ENCODE measurements at places on chromosomes 6 and 20.

GRCh38 chr6:110512991-110513390, 36.6 kb upstream of the SLC22A16 start:
- DNase-seq = no peak

DNA sequence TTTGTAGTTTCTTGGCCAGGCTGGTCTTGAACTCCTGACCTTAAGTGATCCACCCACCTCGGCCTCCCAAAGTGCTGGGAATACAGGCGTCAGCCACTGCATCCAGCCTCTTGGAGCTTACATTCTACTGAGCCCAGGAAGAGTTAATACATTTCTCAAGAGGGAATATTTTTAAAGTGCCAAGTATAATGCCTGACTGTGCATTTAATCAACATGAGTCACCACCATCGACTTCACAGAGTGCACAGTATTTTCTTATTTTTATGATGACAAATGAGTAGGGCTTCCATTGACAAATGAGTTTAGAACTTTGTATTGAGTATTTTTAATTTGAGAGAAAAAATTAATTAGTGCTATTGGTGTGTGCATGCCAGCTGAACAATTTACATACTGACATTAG, 72.2 kb downstream of the SASH1 start:
- peak; percentile 63 for DNase-seq

GRCh38 chr6:112274774-112275173, 20.4 kb upstream of the LAMA4 start:
- no peak for DNase-seq

- no peak for DNase-seq
These were observed 173.7 kb upstream of the ZNF217 start for GRCh38 chr20:53767206-53767930.

DNA sequence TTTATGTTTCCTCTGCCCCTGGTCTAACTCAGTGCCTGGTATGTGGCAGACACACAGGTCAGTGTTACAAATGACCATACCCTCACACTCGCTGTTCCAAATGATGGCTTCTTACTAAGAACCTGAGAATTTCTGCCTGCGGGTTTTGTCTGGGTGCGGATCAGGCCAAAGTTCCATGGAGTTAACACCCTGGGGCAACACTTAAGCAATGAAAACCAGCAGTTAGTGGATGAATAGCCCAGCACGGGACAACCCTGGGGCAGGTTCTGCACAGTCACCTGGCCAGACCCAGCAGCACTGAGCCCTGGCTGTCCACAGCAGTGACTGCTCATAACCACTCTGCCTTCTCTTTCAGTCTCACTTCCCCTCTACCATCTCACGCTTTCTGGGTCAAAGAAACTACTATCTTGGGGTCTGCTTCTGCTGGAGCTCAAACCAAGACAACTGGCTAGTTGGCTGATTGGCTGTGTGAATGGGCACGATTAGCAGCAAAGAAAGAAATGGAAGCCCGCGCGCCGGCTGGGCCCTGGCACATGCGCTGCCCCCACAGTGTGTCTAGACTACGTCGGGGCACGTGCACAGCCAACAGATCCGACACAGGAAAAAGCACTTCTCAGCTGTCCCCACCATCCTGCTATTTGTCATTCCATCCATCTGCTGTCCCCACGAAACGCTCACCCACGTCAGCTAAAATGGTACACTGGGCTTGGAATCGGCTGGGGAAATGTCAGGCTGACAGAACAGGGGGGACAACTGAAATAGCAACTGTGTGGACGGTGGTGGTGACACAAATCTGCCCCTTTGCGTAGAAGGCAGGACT, 36.6 kb downstream of the MGME1 start:
- no peak for DNase-seq

DNA sequence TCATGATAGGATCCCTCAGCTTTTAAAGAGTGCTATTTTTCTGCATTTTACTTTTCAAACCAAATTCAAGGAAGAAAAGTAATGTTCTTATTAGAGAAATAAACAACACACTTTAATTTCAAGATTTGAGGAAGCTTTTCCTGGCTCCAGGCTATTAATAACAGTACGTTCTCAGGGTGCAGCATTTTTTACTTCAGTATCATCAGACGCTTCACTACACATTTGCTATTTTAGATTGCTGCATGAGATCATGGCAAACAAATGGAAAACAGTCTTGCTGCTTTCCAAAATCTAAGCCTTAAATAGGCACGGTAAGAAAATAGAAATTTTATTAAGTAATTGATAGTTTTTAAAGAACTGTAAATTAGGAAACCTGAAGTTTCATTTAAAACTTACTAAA, 253.6 kb upstream of the EXOC2 start:
- no peak for DNase-seq

- DNase-seq = no peak
These were observed 135.3 kb upstream of the FOXQ1 start for GRCh38 chr6:1176567-1176966.

- DNase-seq = no peak
These were observed 99.1 kb upstream of the KCNQ5 start for GRCh38 chr6:72522735-72523141.

DNA sequence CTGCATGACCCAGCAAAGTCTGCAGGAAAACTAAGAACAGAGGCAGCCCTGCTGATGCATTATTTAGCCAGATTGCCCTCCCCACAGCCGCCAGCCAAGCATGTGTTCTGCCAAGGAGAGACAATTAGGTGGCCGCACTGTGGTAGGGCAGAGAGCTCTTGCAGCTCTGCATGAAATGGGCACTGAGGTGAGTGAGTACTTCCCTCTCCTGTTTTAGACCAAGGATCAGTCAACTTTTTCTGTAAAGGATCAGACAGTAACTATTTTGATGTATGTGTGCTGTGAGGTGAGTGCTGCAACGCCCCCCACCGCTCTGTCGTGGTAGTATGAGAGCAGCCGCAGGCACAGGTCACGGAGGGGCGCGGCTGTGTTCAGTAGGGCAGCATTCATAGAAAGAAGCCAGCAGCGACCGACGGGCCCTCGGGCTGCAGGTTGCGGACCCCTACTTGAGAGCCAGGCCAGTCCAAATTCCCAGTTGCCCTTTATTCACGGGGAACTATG, 23.8 kb upstream of the FAM50B start:
- no peak for DNase-seq

GRCh38 chr6:128516514-128516898, 3.9 kb downstream of the PTPRK start:
- DNase-seq = no peak

DNA sequence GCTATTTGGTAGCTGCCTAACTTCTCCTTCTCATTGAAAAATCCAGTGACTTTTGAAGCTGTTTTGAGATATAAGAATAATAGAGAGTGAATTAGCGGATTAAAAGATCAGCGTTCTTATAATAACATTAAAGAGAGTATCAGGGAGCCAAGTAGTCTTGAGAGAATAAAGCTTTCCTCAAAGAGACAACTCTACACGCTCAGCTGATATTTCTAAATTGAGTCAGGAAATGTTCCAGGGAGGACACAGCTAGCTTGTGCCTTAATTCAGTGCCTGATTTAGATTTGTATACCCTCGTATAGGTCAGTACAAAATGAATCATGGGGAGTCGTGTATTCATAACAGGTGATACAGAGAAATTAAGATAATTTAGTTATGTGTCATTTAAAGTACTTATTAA, 75.1 kb upstream of the QKI start:
- no peak for DNase-seq

DNA sequence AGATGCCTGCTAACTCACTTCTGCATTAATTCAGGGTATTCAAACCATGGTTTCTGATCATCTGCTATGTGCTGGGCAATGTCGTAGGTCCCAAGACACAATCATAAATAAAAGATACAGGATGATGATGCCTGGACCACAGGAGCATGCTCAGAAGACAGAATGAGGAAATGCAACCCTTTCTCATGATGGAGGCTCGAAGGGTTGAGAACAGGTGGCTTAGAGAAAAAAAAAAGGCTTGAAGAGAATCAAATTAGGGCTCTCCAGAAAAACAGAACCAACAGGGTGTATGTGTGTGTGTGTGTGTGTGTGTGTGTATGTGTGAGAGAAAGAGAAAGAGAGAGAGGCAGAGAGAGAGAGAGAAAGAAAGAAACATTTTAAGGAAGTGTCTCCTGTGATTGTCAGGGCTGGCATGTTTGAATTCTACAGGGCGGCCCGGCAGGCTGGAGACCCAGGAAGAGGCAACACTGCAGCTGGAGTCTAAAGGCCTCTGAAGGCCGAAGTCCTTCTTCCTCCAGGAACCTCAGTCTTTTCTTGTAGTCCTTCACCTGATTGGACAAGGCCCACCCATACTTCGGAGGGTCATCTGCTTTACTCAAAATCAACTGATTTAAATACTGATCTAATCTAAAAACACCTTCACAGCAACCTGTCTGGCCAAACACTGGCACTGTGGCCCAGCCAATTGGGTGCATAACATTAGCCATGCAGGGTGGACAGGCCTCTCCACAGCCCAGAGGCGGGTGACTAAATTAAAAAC, 143.8 kb downstream of the ERMARD start:
- DNase-seq = no peak

GRCh38 chr6:134908906-134909516, 40.9 kb downstream of the ALDH8A1 start:
- peak; percentile 95 for DNase-seq

DNA sequence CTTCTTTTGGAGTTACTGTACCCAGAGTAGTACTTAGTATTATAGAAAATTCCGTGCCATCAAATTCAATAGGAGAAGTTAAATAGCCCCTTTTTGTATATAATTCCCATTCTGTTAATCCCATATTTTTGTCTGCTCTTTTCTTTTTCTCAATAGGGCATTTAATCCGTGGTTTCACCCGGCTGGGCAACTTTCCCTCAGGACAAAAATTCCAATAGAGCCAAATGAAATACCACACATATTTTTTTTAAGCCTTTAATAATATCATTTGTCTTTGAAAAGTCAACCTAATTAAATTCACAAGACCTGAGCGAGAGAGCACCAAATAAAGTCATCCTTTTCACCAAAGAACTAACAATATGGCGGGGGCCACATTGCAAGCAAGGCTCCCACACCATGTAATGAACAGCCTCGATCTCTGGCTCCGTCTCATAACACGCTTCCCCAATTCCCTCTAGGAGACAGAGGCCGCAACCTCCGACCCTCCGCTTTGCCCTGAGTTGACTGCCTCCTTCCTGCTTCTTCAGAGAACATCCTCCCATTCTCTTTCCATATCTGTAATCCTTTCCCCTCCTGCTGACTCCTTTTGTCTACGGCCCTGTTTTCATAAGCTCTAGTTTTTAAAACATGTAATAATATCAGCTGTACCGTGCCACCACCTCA, 13.6 kb downstream of the NHSL1 start:
- no peak for DNase-seq

- peak; percentile 84 for DNase-seq
These were observed 2.6 kb downstream of the PTK7 start for GRCh38 chr6:43078691-43079090.

GRCh38 chr6:170027647-170028043, 263.2 kb downstream of the DLL1 start:
- DNase-seq = no peak

GRCh38 chr6:46201702-46202101, 30.9 kb upstream of the ENPP5 start:
- DNase-seq = no peak

DNA sequence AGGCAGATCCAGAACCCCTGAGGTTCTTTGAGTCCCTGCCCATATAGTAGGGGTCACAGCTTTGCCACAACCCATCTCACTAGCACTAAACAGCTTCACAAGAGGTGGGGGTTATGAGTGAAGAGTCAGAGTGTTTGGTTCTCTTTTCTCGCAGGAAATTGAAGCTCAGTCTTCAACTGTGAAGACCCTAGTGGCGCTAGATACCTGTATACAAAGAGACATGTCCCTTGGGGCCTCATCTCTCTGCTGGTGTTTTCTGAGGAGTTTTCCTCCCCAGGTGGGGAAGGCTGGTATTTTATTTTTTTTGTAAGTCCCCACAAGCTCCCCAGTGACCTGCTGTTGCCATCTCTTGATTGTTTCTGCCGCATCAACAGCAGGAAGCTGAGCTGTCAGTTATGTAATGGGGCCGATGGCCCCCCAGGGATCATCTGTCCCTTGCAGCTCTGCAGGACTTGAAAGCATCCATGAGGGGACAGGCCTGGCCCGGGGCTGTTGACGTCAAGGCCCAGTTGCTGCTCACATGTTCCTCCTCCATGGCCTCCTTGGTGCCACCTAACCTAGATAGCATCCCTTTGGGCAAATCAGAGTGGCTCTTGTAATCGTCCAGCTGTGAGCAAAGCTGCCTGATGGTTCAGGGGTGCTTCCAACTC, 23.1 kb downstream of the STK35 start:
- no peak for DNase-seq

GRCh38 chr6:65161661-65162060, 545.4 kb downstream of the EYS start:
- DNase-seq = no peak

- DNase-seq = no peak
These were observed 328.7 kb downstream of the LAMA2 start for GRCh38 chr6:129211626-129212025.

DNA sequence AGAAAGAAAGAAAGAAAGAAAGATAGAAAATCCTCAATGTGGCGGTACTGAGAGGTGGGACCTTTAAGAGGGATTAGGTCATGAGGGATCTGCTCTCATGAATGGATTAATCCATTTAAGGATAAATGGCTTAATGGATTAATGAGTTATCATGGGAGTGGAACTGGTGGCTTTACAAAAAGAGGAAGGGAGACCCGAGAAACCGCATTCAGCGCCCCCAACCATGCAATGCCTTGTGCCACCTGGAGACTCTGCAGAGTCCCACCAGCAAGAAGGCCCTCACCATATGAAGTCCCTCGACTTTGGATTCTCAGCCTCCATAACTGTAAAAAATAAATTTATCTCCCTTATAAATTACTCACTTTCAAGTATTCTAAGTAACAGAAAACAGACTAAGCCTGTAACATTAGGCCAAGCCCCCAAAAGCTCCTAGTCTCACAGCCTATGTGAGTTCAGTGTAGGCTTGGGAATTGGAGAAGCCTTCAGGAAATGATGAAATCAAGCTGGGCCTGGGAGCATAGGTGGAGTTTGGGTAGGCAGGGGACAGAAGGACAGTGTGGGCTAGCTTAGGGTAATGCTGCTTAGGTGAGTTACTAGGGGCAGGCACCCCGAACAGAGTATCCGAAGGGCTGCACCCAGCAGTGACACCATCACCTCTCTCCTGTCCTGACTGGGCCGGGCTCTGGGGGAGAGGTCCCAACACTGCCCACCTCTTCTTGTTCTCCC, 36.2 kb upstream of the RNF24 start:
- peak; percentile 25 for DNase-seq

- DNase-seq = no peak
These were observed 18.3 kb downstream of the CCNC start for GRCh38 chr6:99550046-99550748.

- no peak for DNase-seq
These were observed 9.2 kb downstream of the MRPS18A start for GRCh38 chr6:43678341-43678740.

DNA sequence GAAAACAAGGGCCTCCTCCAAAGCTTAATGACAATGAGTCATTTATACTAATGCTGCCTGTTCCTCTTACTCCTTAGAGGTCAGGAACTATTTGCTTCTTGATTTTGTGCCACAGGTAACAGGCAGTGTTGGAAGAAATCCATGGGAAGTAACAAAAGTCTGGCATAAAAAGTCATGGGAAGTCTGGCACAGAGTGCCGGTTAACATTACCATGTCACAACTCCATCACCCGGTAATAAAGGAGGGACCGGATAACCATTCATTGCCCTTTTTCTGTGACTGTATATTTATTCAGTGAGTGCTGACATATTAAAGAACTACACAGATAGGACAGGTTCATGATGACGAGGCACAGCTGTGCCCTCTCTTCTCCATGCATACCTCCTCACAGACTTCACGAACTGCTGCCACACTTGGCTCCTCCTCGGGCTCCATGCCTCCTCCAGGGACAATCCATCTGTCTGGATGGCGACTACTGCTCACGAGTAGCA, 50.9 kb downstream of the NUDT3 start:
- no peak for DNase-seq

- DNase-seq = no peak
These were observed 12.0 kb upstream of the SERPINB9 start for GRCh38 chr6:2915150-2915549.

GRCh38 chr6:70706491-70707123, 38.9 kb downstream of the SMAP1 start:
- DNase-seq = no peak

Measured in fibroblast of skin of left quadriceps (primary cell).